Vagina (tissue), 2 donors: ENCODE measurements at places on chromosomes 2 and 18.

DNA sequence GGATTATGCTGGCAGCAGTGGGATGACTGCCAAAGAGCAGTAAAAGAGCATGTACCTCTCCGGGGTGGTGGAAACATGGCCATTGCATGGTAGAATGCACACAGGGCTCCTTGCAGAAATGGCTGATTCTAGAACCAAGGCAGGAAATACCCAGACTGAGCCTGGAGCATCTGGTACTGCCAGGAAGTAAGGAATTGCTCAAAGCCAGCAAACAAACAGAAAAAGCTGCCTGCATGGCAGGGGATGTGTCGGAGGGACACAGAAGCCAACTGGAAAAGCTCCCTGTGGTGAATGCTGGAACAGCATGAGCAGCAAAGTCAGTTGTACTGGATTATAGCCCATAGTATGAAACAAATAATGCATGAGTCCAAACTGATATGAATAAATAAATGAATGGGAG, 78.0 kb upstream of the NFATC1 start:
- no peak overlapping the region for H3K27ac ChIP-seq
- H3K36me3 ChIP-seq = no peaks in the 10 kb centered on the region
- H3K4me3 ChIP-seq = no peak overlapping the region
- no peaks in the 10 kb centered on the region for H3K27me3 ChIP-seq
- H3K4me1 ChIP-seq = peaks cover 4% of the 10 kb centered on the region

DNA sequence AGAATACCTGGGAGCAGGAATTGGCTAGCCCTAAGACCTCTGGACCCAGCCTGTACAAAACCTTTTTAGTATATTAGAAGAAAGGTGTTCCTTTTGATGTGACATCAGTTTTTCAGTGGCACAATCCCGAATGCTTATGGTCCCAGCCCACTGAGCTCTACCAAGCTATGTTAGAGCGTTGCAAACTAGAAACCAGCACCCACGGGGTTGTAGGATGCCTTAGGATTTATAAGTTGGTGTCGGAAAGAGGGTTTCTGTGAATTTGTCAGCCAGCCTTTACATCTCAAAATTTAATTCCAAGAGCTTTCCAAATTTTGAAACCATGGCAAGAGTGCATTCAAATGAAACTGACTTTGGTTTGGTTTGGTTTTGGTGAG, 499 bp upstream of the LMAN1 start:
- no peaks in the 10 kb centered on the region for H3K27me3 ChIP-seq
- H3K27ac ChIP-seq = peak overlapping the region; percentile 89
- peaks cover 21% of the 10 kb centered on the region for H3K4me1 ChIP-seq
- no peaks in the 10 kb centered on the region for H3K36me3 ChIP-seq
- H3K4me3 ChIP-seq = peak overlapping the region; percentile 82

DNA sequence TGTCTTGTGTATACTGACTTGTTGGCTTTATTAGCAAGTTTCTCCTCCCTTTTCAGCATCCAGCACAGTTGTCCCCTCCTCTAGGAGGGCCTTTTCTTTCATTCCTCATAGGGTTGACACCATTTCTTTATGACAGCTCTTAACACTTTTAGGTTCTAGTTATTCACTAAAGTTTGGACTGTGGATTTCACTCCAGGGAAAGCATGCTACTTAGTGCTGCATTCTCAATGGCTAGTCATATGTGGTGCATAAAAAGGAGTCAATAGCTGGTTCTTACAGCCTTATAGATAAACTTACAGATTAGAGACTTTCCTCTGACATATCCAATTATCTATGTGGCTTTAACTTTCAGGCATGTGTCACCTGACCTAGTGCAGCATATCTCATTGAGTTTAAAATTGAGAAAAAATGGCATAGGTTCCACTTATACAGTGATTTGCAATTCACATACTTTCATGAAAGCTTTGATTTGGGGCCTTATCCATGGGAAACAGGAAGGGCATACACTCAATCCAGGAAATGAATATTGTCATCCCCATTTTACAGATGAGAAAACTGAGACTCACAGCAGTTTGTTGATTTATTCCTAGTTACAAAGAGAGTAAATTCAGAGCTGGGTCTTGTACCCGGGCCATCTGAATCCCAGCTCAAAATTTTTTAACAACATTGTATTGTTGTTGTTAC, 289.7 kb downstream of the LPIN1 start:
- no peaks in the 10 kb centered on the region for H3K36me3 ChIP-seq
- no peaks in the 10 kb centered on the region for H3K27me3 ChIP-seq
- no peaks in the 10 kb centered on the region for H3K4me1 ChIP-seq
- DNase-seq = no peak
- H3K4me3 ChIP-seq = no peak overlapping the region

DNA sequence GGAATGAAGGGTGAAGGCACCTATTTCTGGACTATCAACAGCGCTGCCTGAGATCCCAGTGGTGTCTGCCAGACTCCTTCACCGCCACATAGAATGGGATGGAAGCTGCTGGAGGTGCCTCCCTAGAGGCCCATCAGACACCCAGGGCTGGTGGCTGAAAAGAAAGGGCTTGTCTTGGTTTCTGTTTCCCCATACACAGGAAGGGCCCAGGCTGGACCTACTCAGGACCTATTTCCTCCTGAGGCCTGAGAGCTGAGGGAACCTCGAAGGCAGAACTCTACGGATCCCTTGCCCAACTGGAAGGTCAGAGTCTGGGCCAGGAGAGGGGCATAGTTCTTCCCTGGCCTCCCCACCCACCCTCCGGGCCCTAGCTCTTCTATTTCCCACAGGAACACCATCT, 2.9 kb upstream of the CLEC4F start:
- no peak for DNase-seq
- H3K27ac ChIP-seq = no peak overlapping the region
- no peaks in the 10 kb centered on the region for H3K4me1 ChIP-seq
- H3K4me3 ChIP-seq = no peak overlapping the region
- no peaks in the 10 kb centered on the region for H3K36me3 ChIP-seq

GRCh38 chr2:173555833-173556232, 201.2 kb downstream of the CDCA7 start:
- no peak overlapping the region for H3K27ac ChIP-seq
- no peak for DNase-seq
- H3K36me3 ChIP-seq = no peaks in the 10 kb centered on the region
- H3K4me1 ChIP-seq = no peaks in the 10 kb centered on the region

- H3K4me1 ChIP-seq = no peaks in the 10 kb centered on the region
- no peaks in the 10 kb centered on the region for H3K36me3 ChIP-seq
- no peak for DNase-seq
- H3K4me3 ChIP-seq = no peak overlapping the region
- no peaks in the 10 kb centered on the region for H3K27me3 ChIP-seq
These were observed 2.6 kb downstream of the IL1RL1 start for GRCh38 chr2:102313950-102314349.

GRCh38 chr18:54679318-54680149, 88.5 kb downstream of the DYNAP start:
- H3K27ac ChIP-seq = no peak overlapping the region
- no peaks in the 10 kb centered on the region for H3K27me3 ChIP-seq
- no peak for DNase-seq

DNA sequence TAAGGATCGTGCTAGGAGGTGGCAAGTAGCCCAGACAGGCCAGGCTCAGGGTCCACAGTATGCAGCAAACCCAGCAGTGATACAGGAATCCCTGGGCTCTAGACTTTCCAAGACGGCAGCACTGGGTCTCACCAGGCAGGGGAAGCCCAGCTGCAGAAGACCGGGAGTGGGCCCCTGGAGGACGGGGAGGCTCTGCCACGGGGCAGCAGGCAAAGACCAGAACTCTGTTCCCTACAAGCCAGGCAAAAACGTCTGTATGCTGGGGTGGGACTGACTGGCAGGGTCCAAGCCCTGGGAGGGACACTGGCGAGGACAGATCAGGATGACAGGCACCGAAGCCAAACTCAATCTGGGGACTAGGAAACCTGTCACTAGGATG, 98.9 kb upstream of the SEC11C start:
- H3K4me1 ChIP-seq = peaks cover 23% of the 10 kb centered on the region
- no peaks in the 10 kb centered on the region for H3K27me3 ChIP-seq
- no peak for DNase-seq
- no peak overlapping the region for H3K4me3 ChIP-seq

- DNase-seq = no peak
- no peaks in the 10 kb centered on the region for H3K27me3 ChIP-seq
- H3K36me3 ChIP-seq = no peaks in the 10 kb centered on the region
- H3K4me3 ChIP-seq = no peak overlapping the region
- H3K4me1 ChIP-seq = peaks cover 25% of the 10 kb centered on the region
These were observed 63.8 kb upstream of the PPP1CB start for GRCh38 chr2:28687640-28688385.

DNA sequence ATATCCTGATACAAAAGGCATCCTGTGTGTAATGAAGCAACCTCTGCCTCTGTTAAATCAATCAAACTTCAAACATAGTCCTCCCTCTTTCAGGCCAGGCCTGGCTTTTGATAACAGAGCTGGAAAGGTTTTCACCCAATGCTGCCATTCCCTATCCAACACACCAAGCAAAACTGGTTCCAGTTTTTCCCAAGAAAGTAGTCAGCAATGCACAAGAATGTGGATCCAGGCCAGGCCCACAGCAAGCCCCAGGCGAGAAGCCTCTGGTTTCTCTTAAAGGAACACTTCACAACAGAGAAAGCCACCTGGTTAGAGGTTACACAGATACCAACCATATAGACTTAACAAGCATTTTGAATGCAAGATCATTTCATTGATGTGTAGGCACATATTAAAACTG, 49.2 kb upstream of the CCDC150 start:
- DNase-seq = no peak
- no peak overlapping the region for H3K27ac ChIP-seq
- H3K4me3 ChIP-seq = no peak overlapping the region

DNA sequence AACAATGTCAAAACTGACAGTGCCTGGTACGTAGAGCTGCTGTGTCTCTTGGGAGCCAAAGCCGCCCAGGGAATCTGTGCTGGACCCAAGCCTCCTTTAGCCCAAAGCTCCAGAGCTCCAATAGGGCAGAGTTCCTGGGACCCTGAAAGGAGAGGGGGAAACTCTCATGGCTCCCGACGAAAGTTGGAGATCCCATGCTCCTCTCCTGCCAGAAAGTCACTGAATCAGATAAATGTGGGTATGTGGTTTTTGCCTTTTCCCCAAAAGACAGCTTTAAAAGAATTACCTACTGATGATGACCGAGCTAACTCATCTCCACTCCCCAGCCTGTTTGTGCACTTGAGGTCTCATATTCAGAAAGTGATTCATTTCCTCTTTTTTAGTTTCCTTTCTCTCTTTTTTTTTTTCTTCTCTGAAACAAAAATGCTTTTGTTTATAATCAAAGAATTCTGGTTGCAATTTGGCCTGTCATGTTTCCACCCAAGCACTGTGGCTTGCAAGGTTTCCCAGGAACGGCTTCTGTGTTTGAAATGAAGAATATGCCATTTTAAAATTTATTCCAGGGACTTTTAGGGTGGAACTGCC, 14.1 kb upstream of the PMAIP1 start:
- no peaks in the 10 kb centered on the region for H3K27me3 ChIP-seq
- no peak overlapping the region for H3K4me3 ChIP-seq
- H3K36me3 ChIP-seq = no peaks in the 10 kb centered on the region
- DNase-seq = no peak
- no peaks in the 10 kb centered on the region for H3K4me1 ChIP-seq
- no peak overlapping the region for H3K27ac ChIP-seq

DNA sequence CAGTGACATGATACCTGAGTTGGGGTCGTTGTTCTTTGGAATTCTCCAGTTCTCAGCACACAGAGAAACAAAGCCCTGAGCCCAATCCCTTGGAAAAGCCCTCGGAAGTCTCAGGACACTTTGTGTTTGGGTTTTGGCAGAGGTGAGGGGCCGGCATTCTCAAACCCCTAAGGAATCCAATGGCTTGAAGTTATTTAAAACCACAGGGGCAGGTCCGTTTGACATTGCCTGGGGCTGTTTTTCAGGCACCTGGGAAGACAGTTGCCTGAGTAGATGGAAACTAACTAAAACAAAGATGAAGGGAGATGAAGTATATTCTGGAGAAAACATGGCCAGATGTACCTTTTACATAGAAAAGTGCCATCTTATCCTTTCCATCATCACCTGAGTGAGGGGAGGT, 22.5 kb upstream of the OTOF start:
- DNase-seq = no peak
- no peaks in the 10 kb centered on the region for H3K27me3 ChIP-seq
- no peaks in the 10 kb centered on the region for H3K36me3 ChIP-seq
- no peak overlapping the region for H3K27ac ChIP-seq

DNA sequence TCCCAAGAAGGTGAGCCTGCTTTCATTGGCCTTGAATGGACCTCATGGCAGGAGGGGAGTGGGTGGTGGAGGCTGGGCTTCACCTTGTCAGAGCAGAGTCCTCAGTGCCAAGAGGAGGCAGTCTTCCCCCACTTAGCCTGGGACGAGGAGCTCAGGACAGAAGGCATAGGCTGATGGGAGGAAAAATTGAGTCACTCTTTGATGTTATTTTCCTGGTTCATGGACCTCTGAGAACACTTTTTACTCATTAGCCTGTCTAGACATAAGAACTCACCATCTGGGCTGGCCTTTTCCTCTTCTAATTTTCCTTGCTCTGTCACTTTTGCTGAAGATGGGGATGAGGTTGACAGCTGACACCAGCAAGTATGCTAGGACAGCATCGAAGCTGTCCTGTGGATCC, 225.7 kb upstream of the TNP1 start:
- H3K27ac ChIP-seq = no peak overlapping the region
- no peak for DNase-seq
- no peak overlapping the region for H3K4me3 ChIP-seq
- H3K27me3 ChIP-seq = no peaks in the 10 kb centered on the region

DNA sequence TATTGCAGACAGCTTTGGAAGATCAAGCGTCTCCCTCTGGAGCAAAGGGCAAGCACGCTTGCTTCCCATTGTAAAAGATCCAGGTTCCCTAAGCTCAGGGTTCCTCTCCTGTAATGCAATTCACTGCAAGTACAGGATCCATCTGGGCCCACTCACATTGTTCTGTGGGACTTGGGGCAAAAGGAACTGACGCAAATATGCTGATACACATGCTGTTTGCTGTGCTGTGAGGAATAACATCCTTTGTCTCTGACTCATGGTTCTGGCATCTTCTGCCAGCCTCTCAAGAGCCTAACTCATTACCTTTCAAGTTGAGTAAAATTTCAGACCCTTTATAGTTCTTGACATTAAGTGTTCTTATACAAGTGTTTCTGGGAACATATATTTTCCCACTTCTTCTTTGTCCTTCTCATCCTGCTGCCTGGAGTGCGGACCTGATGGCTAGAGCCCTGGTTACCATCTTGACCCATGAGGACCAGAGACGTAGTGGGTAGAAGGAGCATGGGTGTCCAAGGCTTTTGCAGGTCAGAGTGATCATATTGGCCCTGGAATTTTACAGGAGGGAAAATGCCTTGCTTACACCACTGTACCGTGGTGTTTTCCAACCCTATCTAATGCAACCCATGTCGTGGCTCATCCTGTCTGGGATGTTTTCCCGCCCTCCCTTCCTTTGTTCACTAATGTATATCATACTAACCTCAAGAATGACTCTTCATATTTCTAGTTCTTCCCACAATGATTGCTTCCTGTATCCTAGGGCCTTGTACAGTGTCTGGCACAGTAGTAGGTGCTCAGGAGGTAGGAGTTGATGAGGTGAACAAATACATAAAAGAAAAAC, 145.7 kb upstream of the GLI2 start:
- peaks cover 20% of the 10 kb centered on the region for H3K4me1 ChIP-seq
- DNase-seq = no peak
- H3K27ac ChIP-seq = no peak overlapping the region
- H3K27me3 ChIP-seq = no peaks in the 10 kb centered on the region
- no peaks in the 10 kb centered on the region for H3K36me3 ChIP-seq

- no peak overlapping the region for H3K4me3 ChIP-seq
- H3K27me3 ChIP-seq = no peaks in the 10 kb centered on the region
- no peaks in the 10 kb centered on the region for H3K36me3 ChIP-seq
- no peak for DNase-seq
- no peaks in the 10 kb centered on the region for H3K4me1 ChIP-seq
- H3K27ac ChIP-seq = no peak overlapping the region
These were observed 103.6 kb downstream of the CDK15 start for GRCh38 chr2:201909961-201910361.
